Stimulated activated CD4-positive, alpha-beta T cell treated with anti-CD3 and anti-CD28 coated beads, Interleukin-12 subunit alpha, Interleukin-12 subunit beta, amount 100 ng/mL, for 48 hours (primary cell): ENCODE measurements at places on chromosomes 11 and 22.

DNA sequence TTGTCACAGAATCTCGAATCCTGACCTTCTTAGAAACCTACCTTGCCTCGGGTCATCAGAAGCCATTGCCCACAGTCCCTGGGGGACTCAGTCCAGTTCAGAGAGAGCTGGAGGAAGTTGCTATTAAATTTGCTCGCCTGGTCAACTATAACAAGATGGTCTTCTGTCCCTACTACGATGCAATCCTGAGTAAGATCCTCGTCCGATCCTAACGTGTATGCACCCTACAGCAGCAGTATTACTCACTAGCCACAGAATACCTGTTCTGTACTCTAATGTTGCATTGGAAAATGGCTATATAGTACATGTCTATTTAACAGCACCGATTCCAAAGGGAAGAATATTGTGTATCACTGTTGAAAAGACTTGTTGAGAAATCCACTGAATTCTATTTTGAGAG is 33.1 kb downstream of the TCP11L1 start:
- no peak for DNase-seq

GRCh38 chr11:128525411-128526243 is 61.7 kb downstream of the ETS1 start:
- no peak for DNase-seq

DNA sequence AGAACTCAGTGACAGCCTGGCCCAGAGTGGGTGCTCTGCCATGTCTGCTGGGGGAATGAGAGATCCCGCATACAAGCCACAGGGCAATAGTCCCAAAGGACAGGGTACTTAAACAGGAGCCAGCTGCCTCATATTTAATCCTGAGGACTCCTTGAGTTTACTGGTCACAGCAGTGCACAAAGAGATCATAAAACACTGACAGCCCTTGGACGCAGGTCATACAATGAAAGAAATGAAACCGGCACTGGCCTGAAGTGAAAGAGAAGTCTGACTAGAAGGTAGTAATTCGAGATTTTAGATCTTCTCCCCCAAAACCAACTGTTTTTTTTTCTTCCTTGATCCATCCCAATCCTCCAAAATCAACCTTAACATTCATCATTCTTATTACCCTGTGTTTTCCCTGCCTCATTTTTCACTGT is 299.8 kb upstream of the SYN3 start:
- no peak for DNase-seq

GRCh38 chr22:27483095-27483785 is 318.3 kb downstream of the MN1 start:
- DNase-seq: no peak

DNA sequence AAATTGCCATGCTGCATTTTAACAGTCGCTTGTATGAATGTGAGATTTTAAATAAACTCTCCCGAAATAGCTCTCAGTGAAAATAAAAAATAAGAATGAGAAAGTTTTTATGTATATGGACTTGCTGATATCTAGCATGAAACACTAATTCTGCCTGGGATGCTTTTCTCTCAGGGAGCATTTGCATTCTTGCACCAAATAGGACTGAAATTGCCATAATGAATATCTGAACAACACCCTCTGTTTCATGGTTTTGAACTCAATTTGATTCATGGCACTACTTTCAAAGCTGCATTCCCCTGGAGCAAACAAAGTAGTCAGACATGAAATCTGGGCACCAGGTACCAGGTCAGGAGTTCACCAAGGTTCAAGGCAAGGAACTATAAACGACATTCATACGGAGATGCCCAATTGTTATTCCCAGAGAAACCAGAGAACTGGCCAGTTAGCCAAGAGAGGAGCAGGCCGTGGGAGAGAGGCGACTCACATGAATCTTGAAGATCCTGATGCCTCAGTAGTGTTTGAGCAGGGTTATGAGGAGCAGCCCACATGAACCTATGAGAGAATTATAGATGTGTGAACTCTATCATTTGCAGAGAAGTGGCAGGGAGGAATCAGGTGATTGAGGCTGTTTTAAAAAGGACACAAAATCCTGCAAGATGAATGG is 270.6 kb upstream of the ZC3H12C start:
- no peak for DNase-seq

GRCh38 chr11:1181853-1182535 is 24.2 kb downstream of the MUC5AC start:
- DNase-seq: no peak

DNA sequence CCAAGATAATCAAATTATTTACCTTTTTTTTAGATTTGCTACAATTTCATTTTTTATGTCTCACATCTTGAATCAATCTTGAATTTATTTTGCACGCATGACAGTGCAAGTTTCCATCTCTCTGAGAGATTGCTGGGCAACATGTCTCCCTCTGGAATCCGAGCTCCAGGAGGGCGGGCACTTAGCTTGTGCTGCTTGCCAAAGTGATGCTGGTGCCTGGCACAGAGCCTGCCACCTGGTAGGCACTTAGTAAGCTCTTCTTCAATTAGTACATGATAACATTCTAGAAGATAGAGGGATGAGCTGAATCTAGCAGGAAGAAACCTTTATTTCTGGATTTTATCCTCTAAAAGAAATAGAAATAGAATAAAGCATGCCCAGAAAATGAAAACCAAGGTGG is 27.5 kb upstream of the OR9I1 start:
- no peak for DNase-seq
